Esophagus squamous epithelium (tissue), 5 donors: ENCODE measurements at places on chromosomes 7 and 10.

DNA sequence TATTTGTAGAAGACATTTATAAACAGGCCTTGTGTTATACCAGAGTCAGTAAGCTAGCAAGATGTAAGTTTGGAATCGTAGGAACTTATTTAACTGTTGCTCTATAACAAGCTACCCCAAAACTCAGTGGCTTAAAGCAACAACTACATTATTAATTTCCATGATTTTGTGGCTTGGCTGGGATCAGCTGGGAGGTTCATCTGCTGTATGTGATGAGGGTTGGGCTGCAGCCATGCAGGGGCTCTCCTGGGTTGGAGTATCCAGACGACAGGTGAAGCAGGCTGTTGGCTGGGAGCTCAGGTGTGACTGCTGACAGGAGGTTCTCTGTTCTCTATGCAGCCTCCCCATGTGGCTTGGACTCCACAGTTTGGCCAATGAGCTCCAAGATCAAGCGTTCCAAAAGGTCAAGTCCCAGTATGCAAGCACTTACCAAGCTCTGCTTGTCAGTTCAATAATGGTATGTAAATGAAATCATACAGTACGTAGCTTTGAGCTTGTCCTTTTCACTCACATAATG is 52.4 kb downstream of the GPR26 start:
- no peak for DNase-seq
- no peak overlapping the region for H3K27ac ChIP-seq
- no peaks in the 10 kb centered on the region for H3K27me3 ChIP-seq
- no peaks in the 10 kb centered on the region for H3K4me1 ChIP-seq
- H3K4me3 ChIP-seq, result no peak overlapping the region

DNA sequence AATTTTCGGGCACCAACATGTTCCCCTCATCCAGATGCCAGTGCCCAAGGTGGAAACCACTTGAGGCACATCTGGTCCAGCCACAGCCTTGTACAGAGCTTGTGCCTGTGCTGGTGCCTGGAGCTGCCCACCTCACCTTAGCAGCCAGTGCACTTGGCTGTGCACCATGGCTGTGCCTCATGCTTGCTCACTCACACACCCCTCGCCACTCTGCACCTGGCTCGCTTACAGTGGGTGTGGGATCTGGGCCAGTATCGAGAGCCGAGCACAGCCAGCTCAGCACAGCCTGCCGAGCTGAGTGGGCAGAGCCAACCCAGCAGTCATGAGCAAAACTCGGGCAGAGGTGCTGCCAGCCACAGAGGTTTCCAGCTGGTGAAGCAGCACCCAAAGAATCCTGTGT is 139.9 kb upstream of the NUPR2 start:
- H3K4me3 ChIP-seq, result no peak overlapping the region
- DNase-seq, result no peak
- no peak overlapping the region for H3K27ac ChIP-seq
- no peaks in the 10 kb centered on the region for H3K27me3 ChIP-seq
- H3K4me1 ChIP-seq, result no peaks in the 10 kb centered on the region

- H3K4me1 ChIP-seq, result no peaks in the 10 kb centered on the region
- H3K36me3 ChIP-seq, result no peaks in the 10 kb centered on the region
- DNase-seq, result no peak
- H3K27me3 ChIP-seq, result no peaks in the 10 kb centered on the region
These were observed 20.5 kb downstream of the SPAG6 start for GRCh38 chr10:22365644-22366434.

DNA sequence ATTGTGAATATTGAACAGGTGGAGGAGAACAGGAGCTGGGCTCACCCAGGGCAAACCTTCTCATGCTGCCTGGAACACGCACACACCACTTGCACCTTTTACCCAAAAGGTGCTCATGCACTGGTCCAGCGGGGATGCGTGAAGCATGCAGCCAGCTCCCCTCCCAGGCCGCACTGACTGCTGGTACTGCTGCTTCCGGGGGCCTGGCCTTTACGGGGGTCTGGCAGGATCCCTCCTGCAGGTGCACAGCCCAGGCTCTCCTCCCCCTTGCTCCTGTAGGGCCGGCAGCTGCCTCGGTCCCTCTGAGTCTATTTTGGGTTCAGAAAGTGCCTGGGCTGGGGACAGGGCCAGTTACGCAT is 221.7 kb downstream of the DNAJB6 start:
- H3K27me3 ChIP-seq, result no peaks in the 10 kb centered on the region
- H3K27ac ChIP-seq, result no peak overlapping the region
- no peak for DNase-seq

- H3K27me3 ChIP-seq, result no peaks in the 10 kb centered on the region
- H3K4me1 ChIP-seq, result no peaks in the 10 kb centered on the region
- no peak overlapping the region for H3K4me3 ChIP-seq
- no peak overlapping the region for H3K27ac ChIP-seq
These were observed 218.4 kb downstream of the ELMO1 start for GRCh38 chr7:37230221-37230620.

GRCh38 chr7:91894781-91895480 is 14.4 kb upstream of the MTERF1 start:
- H3K4me3 ChIP-seq, result no peak overlapping the region
- no peak for DNase-seq
- H3K36me3 ChIP-seq, result no peaks in the 10 kb centered on the region
- no peaks in the 10 kb centered on the region for H3K27me3 ChIP-seq
- H3K27ac ChIP-seq, result no peak overlapping the region

DNA sequence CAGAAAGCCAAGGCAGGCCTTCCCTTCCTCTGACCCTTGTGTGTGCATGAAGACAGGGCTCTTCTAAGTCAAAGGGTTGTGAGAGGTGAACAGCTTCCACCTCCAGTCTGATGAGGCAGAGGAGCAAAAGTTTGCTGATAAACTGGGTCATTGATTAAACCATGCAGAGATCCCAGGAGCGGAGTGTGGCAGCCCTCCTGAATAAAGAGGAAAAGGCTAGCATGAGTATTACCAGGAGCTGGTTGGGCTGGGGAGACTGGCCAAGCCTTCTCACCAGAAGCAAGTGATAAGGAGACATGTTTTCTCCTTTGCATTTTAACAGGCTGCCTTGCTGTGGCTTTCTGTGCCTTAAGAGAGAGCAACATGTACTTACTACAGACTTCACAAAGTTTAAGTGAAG is 10.2 kb downstream of the LMOD2 start:
- no peak overlapping the region for H3K27ac ChIP-seq
- no peaks in the 10 kb centered on the region for H3K27me3 ChIP-seq
- DNase-seq, result no peak
- H3K36me3 ChIP-seq, result no peaks in the 10 kb centered on the region
- no peak overlapping the region for H3K4me3 ChIP-seq

GRCh38 chr7:44615793-44616192 is 9.4 kb downstream of the OGDH start:
- no peak for DNase-seq
- peaks cover 68% of the 10 kb centered on the region for H3K4me1 ChIP-seq
- no peaks in the 10 kb centered on the region for H3K36me3 ChIP-seq
- H3K27ac ChIP-seq, result peak overlapping the region; percentile 39
- no peak overlapping the region for H3K4me3 ChIP-seq
- no peaks in the 10 kb centered on the region for H3K27me3 ChIP-seq

GRCh38 chr10:79273604-79274003 is 73.7 kb upstream of the PPIF start:
- H3K4me3 ChIP-seq, result no peak overlapping the region
- H3K27ac ChIP-seq, result peak overlapping the region; percentile 76
- DNase-seq, result no peak
- peaks cover 5% of the 10 kb centered on the region for H3K36me3 ChIP-seq
- H3K4me1 ChIP-seq, result peaks cover 79% of the 10 kb centered on the region

DNA sequence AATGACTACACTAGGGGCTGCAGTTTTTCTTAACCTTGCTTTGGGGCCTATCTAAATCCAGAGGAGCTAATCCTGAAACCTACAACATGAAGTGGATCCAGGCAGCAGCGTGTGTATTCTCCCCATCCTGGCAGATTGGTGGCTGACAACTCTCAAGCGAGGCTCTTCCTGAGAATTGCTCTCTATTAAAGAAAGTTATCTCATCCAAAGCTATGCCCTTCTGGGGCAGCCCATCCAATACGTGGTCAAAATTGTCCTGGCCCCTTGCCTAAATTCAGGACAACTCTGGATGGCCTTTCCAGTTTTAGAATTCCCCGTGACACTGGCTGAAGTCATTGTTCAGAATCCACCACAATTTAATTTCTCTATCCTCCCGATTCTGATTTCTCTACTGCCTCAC is 66.1 kb downstream of the IQUB start:
- no peak overlapping the region for H3K4me3 ChIP-seq
- DNase-seq, result no peak
- no peak overlapping the region for H3K27ac ChIP-seq
